ENCODE measurements at places on chromosomes 7 and 10. TPM values are rescaled to one million over a fixed set of nuclear protein-coding genes. Genes with fewer than 3 reads are reported as not detected.

Gene WNT8B
- polyA plus RNA-seq: 0.92 TPM

Gene WIPF3
- 5.4 TPM for polyA plus RNA-seq

Gene CABCOCO1
- 2.6 TPM for polyA plus RNA-seq

Gene HGF
- 3.1 TPM for polyA plus RNA-seq

Gene KIF5B
- polyA plus RNA-seq: 176 TPM

Gene CCDC6
- 42.6 TPM for polyA plus RNA-seq

Gene TMEM184A
- 4.6 TPM for polyA plus RNA-seq

Gene LYZL1
- polyA plus RNA-seq: not detected

Gene DTX2
- polyA plus RNA-seq: 10.4 TPM

Gene OGA
- 125 TPM for polyA plus RNA-seq

Gene CPED1
- 43.9 TPM for polyA plus RNA-seq

Gene SPAM1
- polyA plus RNA-seq: not detected

Gene OR2A1
- polyA plus RNA-seq: 1.1 TPM

Gene JAKMIP3
- polyA plus RNA-seq: 0.20 TPM

Gene KIAA1217
- polyA plus RNA-seq: 112 TPM

Gene RNF32
- polyA plus RNA-seq: 2.9 TPM

Gene AGK
- polyA plus RNA-seq: 45.1 TPM

Gene CYP26C1
- polyA plus RNA-seq: 0.09 TPM

Gene RRP12
- polyA plus RNA-seq: 25.9 TPM

Gene HOXA4
- 23.8 TPM for polyA plus RNA-seq

Gene LRRN3
- polyA plus RNA-seq: 3.9 TPM

Gene TMEM213
- polyA plus RNA-seq: 39.7 TPM

Gene MSMB
- not detected for polyA plus RNA-seq

Gene SPDYE2B
- 0.84 TPM for polyA plus RNA-seq

Gene CRHR2
- polyA plus RNA-seq: 0.13 TPM

Gene SCD
- polyA plus RNA-seq: 45.6 TPM

Gene APBB1IP
- 0.94 TPM for polyA plus RNA-seq

Gene GTF2IRD1
- 52.0 TPM for polyA plus RNA-seq

Gene GIMAP4
- 21.2 TPM for polyA plus RNA-seq

Gene DYDC2
- polyA plus RNA-seq: 1.5 TPM

Gene GIMAP1
- polyA plus RNA-seq: 2.1 TPM

Gene MACROH2A2
- polyA plus RNA-seq: 82.4 TPM

Gene MBL2
- not detected for polyA plus RNA-seq

Gene CUL2
- 40.8 TPM for polyA plus RNA-seq

Gene SKIDA1
- polyA plus RNA-seq: 11.2 TPM

Gene LRIT2
- polyA plus RNA-seq: not detected

Gene INHBA
- 5.6 TPM for polyA plus RNA-seq

Gene MYL10
- not detected for polyA plus RNA-seq
